OCI-LY7 (cell line): ENCODE measurements at places on chromosomes 11 and 22.

DNA sequence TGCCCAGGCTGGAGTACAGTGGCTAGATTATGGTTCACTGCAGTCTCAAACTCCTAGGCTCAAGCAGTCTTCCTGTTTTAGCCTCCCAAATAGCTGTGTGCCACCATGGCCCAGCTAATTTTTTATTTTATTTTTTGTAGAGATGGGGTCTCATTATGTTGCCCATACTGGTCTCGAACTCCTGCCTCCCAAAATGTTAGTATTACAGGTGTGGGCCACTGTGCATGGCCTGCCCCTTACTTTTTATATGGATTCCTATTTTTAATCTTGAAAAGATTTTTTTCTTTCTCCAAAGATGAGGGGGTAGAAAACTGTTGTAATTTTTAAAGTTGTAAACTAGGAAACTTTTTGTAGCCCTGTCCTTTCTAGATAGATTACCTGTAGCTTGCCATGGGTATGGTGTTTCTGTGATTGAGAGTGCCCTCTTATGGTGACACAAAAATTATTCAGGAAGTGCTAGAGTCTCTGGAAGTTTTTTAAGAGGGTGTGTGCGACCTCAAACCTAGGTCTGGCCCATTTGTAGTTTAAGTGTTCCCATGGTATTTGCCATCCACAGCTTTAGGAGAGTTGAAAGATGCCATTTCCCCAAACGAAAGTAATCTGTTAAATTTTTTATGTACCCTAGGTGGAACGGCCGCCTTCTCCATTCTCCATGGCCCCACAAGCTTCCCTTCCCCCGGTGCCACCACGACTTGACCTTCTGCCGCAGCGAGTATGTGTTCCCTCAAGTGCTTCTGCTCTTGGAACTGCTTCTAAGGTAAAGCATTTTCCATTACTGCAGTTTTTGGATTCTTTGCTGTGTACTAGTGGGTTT lies 32.4 kb downstream of the MCAM start:
- peak; percentile 74 for DNase-seq

DNA sequence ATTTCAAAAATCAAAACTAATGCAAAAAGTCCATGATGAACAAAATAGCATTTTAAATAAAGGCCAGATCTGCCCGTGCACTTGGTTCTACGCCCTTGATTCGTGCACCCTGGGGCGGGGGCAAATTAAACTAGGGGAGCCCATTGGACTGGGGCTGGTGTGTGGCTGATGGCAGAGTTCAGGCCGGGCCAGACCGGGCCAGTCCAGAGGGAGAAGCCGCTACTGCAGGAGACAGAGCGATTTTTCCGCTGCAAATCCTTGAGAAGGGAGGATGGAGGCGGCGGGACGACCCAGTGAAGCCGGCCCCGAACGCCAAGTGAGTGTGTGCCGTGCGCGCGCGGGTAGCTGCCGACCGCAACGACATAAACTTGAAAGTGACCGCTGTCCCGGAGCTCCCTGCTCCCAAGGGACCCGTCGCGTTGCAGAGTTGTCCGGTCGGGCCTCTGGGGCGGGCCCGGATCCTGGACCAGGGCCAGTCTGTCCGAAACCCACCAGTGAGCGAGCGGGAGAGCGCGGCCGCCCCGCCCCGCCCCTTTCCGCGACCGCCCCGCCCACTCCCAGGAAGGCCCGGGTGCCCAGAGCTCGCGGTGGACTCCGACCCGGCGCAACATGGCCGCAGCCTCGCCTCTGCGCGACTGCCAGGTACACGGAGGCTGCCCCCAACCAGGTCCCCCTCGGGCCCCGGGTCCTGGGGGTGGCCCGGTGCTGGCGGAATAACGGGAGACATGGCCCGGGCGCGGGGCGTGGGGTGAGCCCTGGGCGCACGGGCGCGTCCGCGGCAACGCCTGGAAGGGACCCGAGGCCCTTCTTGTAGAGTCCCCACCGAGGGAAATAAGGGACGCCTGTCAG lies at the start of gene TTC38:
TSS of gene TTC38 (plus strand) at position 578 of the 849 bp plus-strand sequence. CDS start at position 610, 32 bp downstream.
- no peak for DNase-seq

DNA sequence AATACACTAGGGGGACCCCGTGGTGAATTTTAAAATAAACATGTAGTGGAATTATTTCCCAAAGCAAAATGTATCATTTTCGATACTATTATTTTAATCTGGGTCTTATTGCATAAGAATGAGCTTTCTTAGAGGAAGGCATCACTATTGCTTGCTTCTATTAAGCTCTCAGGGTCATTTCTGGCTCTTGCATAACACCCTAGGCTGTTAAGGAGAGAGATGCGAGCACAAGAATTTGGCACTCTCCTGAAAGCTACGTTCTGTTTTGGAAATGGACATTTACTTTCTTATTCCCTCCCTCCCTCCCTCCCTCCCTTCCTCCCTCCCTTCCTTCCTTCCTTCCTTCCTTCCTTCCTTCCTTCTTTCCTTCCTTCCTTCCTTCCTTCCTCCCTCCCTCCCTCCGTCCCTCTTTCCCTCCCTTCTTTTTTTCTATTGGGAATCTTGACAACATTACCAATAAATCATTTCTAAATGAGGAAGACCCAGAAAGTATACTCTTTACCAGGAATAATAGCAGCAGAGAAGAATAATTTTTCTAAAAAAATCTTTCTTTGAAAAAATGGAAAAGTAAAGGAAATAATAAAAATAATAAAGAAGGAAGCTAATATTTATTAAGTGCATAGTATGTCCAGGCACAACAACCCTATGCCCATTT lies 83.6 kb upstream of the BDNF start:
- no peak for DNase-seq

DNA sequence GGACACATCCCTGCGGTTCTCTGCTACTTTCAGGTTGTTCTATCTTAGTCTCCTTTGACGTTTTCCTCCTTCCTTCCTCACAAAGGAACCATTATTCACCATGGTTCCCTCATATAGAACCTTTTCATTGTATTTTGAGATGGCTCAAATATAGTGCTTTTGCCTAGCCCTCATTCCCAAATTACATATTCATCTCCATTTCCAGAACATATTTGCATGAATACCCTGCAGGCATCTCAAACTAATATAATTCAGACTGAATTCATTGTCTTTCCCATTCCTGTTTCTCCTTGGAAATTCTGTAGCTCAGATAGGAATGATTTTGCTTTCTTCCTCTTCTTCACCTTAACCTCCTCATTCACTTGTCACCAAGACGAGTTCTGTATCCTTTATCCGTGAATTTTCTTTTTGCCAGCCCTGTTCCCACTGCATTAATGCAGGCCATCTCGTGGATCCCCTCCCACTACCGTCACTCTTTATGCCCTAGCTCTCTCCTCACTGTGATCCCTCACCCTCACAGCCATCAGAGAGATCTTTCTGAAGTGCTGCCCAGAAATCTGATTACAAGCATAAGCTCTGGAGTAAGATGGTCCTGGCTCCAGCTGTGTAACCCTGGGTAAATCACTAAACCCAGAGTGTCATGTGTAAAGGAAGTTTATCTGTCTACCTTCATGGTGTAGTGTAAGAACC lies 23.3 kb downstream of the PIWIL4 start:
- no peak for DNase-seq

DNA sequence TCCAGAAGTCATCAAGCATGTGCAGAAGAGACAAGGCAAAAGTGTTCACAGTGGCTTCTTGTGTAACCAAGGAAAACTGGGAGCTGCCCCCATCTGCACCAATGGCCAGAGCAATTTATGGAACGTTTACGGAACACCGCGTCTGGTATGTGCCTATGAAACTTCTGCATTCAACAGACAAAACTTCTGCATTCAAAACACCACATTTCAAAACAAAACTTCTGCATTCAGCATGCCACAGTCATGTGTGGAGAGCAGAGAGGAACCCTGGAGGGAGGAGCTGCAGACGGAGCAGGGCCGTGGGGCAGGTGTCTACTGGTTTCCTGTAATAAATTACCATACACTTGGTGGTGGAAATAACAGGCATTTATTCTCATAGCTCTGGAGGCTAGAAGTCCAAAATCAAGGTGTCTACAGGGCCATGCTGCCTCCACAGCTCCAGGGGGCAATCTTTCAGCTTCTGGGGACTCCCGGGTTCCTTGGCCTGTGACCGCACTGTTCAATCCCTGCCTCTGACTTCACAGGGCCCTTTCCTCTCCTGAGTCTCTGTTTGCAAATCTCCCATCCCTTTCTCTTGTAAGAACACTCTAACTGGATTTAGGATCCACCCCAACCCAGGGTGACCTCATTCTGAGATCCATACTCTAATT lies 32.2 kb downstream of the RPL3 start:
- DNase-seq: peak; percentile 22

DNA sequence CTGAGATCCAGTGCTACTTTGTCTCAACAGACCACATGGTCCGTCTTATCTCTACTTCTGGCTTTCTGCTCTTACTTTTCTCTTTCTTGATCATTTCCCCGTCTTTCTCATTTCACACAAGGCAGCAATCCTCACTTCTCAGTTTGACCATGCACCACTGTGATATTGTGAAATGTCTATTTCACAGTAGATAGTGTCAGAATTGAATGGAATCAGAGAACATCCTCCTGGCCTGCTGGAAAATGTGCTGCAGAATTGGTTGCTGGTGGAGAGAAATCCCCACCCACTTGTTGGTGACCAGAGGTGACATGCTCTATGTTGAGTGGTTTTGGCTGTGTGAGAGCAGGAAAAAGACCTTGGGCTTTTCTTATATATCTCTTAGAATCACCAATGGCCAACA lies 57.8 kb upstream of the RCN1 start:
- no peak for DNase-seq

GRCh38 chr11:69705351-69705811 lies 1.6 kb upstream of the FGF19 start:
- DNase-seq: no peak

DNA sequence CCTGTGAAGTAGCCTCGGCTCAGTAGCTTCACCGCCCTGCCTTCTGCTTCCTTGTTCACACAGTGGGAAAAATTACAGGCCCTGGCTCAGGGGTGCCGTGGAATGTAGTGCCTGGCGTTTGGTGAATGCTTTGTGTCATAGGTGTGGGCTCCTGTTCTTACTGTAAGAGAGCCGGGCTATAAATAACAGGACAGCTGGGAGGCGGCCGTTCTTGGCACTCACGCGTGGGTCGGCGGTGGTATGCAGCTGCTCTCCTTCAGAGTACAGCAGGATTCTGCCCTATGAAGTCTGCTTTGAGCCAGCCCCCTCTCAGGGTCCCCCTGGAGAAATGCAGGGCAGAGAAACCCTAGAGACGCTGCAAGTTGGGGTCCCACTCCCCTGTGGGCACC lies 84.2 kb downstream of the CTTN start:
- no peak for DNase-seq

DNA sequence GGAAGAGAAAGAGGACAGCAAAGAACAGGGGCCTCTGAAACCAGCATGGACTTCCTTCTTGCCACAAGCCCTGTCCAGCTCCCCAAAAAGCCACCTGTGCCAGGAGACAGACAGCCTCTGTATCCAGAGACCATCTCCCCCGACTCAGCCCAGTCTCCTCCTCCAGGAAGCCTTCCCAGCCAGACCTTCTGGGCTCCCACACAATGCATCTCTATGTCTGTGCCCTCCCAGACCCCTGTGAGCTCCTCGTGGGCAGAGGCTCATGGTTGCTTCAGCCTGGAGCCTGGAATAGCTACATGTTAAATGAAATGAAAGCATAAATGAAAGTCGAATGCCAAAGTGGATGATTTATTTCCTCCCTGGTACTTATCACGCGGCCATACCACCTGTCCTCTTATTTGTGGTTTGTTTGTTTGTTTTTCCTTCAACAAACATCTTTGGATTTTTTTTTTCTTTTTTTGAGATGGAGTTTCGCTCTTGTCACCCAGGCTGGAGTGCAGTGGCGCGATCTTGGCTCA lies 7.3 kb upstream of the ARAP1 start:
- DNase-seq: no peak

- DNase-seq: no peak
These were observed 58.7 kb downstream of the CTTN start for GRCh38 chr11:70456921-70457532.

GRCh38 chr11:93494357-93494756 lies 48.8 kb downstream of the SMCO4 start:
- DNase-seq: no peak

GRCh38 chr11:100359281-100359680 lies 327.8 kb upstream of the ARHGAP42 start:
- no peak for DNase-seq

- no peak for DNase-seq
These were observed 34.1 kb upstream of the GRAMD4 start for GRCh38 chr22:46586123-46586519.

- DNase-seq: no peak
These were observed 1.0 kb downstream of the LMO1 start for GRCh38 chr11:8262552-8263108.

GRCh38 chr11:91731051-91731450 lies 493.6 kb upstream of the FAT3 start:
- no peak for DNase-seq

- DNase-seq: peak; percentile 7
These were observed 51.1 kb upstream of the LMO2 start for GRCh38 chr11:33942954-33943353.

DNA sequence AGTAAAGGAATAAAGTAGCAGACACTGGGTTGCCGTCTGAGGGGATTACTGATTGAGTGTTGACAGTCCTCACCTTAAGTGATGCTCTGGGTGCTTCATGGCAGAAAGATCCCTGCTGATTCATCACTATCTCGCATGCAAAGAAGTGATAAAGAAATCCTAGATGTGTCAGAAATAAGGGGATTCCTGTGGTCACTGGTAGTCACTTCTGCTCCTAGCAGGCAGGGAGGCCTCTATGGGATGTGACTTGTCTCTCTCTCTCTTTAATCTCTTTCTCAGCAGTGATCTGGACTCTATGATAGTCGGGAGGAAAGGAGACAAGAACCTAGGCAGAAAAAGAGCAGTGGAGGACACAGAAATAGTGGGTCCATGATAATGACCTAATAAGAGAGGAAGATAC lies 30.9 kb upstream of the OR56A1 start:
- DNase-seq: no peak

DNA sequence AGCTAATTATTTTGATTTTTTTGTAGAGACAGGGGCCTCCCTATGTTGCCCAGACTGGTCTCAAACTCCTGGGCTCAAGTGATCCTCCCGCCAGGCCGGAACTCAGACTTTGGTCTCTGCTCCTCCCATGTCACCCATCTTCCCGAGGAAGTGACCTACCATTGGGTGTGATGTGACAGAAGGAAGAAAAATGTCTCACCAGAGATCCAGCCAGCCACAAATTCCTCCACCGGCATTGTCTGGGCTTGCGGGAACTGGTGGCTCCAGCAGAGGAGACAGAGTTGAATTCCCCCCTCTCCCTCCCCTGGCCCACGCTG lies 772 bp downstream of the SLC25A45 start:
- DNase-seq: peak; percentile 44

DNA sequence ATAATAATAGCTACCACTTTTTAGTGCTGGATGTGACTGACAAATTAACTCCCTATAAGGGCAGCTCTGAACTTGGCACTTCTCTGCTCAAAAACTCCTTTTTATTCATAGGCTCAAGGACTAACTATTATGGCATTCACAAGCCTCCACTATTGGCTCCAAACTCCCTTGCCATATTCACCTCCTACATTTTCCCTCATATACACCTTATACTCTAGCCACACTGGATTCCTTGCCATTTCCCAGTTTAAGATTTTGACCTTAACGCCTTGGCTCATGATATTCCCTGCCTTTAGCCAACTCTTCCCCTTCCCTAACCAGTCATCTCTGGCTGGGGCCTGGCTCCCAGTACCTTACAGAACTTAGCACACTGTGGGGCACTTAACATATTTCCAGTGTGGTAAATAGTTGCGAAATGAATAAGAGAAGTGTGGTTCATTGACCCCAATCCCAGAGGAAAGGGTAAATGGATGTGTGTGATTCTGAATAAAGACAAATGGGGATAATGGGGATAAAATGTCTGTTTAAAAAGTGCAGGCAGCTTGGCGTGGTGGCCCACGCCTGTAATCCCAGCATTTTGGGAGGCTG lies 40.0 kb upstream of the SORL1 start:
- DNase-seq: no peak
